ENCODE measurements at places on chromosomes 7 and 10.

DNA sequence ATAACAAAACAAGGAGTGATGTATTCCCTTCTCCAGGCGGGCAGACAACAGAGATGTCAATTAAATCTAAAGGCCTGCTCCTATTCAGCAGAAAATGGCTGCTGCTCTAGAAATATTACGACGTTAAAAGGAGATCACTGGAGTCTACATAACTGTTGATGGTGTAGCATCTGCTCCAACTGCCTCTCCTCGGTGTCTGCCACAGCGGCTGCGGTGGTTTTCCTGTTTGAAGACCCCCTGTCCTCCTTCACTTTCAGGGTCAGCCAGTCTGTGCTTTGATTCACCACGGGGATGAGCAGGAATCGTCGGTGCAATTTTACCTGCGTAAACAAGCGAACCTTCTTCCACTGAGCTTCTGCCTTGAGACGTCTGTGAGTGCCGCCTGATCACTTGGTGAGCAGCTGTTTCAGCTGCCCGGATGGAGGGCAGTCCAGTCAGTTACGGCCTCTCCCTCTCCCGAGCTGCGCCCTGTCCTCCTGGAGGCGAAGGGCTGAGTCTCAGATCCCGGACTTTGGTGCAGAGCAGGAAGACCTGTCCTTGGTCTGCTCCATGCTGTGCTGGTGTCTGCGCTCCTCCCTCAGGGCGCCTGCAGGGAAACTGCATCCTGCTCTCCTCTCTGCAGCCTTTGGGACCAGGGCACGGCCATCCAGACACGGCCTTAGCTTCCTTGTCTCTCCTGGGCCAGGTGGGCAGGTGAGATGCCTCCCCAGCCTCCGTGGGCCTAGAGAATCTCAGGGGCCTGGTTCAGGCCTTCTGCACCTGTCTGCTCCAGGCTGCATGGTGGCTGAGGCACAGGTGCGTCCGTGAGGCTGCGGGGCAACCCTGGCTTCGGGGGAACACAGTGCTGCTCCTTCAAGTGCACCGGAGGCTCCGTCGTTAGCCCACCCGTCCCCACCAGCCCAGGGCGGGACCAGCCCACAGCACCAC lies 326.6 kb downstream of the ADARB2 start:
- DNase-seq = no peak

DNA sequence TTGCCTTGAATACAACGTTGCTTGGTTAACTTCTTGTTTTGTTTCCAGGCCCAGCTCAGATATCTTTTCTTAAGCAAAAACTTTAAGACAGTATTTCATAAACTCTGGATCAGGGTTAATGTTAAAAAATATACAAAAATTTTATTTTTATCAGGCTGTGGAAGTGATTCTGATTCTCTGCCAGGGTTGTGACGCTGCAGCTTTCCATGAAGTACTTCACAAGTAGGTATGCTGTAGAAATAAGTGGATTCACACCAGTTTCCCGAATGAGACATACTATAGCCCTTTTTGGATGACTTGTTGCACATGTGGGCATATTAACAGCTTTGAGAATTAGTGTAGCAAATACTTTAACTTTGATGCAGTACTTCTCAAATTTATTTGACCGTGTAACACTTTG lies 70.1 kb downstream of the CDK14 start:
- DNase-seq = no peak

GRCh38 chr10:30537586-30537985 lies 92.0 kb downstream of the LYZL2 start:
- DNase-seq = no peak

- DNase-seq = no peak
Observed at GRCh38 chr10:7265396-7266123, 145.3 kb downstream of the SFMBT2 start.

DNA sequence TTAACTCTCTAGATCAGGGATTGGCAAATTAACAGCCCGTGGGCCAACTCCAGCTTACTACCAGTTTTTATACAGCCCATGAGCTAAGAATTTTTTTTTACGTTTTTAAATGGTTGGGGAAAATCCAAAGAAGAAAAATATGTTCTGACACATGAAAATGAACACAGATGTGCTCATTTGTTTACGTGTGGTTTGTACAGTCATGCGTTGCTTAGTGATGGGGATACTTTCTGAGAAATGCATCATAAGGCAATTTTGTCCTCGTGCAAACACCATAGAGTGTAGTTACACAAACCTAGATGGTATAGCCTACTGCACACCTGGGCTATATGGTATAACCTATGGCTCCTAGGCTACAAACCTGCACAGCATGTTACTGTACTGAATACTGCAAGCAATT lies 8.3 kb upstream of the SMKR1 start:
- no peak for DNase-seq

GRCh38 chr10:131817866-131818509 lies 82.8 kb upstream of the PPP2R2D start:
- DNase-seq = no peak

DNA sequence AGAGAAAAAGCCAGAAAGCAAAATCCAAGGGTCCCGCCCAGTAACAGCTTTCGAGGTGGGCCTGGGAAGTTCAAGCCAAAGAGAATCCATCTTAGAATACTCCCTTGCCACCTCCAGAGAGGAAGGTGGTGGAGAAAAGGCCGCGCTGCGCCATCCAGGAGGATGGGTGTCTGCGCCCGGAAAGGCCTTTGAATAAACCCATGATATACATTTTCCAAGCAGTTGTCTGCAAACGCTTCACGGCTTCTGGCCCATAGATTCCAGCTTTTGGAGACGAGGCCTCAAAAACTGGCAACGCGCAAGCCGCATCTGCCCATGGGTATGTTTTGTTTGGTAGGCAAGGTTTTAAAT lies 17.8 kb downstream of the RGS10 start:
- DNase-seq = no peak

- DNase-seq = no peak
Observed at GRCh38 chr10:96958071-96958470, 126.0 kb downstream of the LCOR start.

- DNase-seq = no peak
Observed at GRCh38 chr10:6068422-6068821, 6.3 kb upstream of the IL2RA start.

Data from activated CD4-positive, alpha-beta T cell treated with anti-CD3 and anti-CD28 coated beads, Interleukin-2, amount 50 U/mL, for 4 hours (primary cell).